ENCODE measurements at places on chromosomes 4 and X.

GRCh38 chr4:11843927-11844326 lies 415.2 kb upstream of the HS3ST1 start:
- DNase-seq: no peak

DNA sequence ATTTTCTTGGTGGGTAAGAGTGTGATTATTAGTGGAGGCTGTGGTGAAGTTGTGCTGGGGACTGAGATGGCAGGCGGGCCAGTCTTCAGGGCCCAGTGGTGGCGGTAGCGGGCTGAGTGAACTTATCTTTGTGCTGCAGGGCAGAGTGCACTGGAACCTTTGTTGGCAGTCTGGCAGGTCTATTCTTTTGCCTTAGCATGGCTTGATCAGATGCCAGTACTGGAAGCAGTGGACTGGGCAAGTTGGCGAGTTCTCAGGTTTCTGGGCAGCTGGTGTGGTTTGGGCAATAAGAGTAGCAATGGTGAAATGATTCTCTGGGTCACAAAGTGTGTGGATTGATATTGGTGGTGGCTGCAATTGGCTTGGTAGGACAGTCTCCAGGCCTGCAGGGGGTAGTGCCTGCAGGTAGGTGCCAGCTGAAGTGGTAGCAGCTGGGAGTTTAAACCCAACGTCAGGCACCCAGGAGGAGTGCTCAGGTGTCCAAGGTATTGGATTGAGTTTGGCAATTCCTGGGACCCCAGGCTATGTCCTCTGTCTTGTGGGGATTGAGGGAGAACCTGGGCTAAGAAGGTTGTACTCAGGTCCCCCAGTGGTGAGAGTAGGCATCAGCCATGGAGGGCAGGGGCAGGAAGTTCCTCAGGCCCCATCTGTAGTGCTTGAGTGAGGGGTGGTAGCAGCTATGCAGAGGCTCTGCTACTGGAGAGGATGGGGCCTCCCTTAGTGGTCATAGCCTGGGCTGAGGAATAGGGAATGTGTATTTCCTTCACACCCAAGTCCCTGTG lies 34.9 kb upstream of the SLC25A14 start:
- no peak for DNase-seq

- DNase-seq: peak; percentile 46
These were observed 24.1 kb downstream of the ZCCHC12 start for GRCh38 chrX:118847676-118848075.

DNA sequence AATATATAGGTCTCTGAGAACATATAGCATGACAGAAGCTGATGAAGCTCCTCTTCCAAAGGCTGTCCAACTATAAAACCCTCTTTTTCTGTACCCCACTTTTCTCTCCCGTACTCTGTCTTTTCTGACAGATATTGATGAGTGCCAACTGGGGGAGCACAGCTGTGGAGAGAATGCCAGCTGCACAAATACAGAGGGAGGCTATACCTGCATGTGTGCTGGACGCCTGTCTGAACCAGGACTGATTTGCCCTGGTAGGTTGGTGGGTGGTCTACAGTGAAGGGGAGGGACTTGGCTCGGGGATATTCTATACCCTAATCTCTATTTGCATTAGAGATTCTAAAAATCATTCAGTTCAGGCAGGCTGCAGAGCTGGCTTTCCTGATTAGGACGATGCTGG lies 80.4 kb downstream of the EGF start:
- no peak for DNase-seq

GRCh38 chr4:100079264-100079663 lies 111.0 kb downstream of the DDIT4L start:
- DNase-seq: no peak

- DNase-seq: no peak
These were observed 241.0 kb upstream of the ANKRD50 start for GRCh38 chr4:124953486-124953885.

DNA sequence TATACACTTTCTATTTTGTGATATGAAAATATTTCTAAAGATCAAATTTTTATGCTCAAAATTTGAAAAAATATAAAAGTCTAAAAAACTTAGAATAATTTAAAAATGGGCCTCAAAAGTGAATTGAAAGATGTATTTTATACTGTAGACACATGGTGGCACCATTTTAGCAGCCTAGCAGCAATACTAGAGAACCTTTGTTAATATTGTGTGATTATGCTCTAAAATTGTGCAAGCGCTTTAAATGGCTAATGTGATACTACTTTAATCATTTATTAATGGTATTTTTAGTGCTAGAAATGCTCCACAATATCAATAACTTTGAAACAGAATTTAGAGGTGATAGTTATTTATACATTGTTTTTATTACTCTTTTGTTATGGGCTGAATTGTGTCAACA lies 3.7 kb upstream of the GUF1 start:
- DNase-seq: no peak

- DNase-seq: no peak
These were observed 53.1 kb downstream of the GAK start for GRCh38 chr4:878796-879728.

DNA sequence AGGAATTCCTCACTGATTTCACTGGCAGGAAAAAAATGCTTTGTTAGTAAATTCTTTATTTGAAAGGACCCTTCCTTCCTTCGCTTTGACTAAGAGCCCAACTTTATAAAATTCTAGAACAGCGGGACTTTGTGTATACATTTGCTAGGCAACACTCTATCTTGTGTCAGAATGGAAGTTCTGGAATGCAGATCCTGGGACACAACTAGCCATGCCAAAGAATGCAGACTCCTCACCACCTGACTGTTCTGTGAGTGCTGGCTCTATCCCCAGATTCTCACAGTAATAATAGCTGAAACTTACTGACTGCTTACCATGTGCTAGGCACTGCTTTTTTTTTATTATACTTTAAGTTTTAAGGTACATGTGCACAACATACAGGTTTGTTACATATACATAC lies 73.3 kb upstream of the ZDHHC15 start:
- DNase-seq: peak; percentile 0

DNA sequence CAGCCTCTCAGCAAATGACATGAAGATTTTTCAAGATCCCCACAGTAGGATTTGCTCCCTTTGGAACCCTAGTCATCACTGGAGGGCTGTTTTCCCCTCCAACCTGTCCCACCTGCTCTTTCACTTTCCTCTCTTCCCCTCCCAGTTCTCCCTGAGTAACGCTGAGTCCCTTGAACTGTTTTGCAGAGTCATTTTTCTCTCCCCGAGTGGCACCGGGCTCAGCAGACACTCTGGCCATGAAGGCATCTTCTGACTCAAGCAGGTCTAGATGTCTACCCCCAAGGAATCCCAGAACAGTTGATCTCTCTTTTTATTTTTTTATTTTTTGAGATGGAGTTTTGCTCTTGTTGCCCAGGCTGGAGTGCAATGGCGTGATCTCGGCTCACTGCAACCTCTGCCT lies 52.2 kb downstream of the HTRA3 start:
- no peak for DNase-seq

DNA sequence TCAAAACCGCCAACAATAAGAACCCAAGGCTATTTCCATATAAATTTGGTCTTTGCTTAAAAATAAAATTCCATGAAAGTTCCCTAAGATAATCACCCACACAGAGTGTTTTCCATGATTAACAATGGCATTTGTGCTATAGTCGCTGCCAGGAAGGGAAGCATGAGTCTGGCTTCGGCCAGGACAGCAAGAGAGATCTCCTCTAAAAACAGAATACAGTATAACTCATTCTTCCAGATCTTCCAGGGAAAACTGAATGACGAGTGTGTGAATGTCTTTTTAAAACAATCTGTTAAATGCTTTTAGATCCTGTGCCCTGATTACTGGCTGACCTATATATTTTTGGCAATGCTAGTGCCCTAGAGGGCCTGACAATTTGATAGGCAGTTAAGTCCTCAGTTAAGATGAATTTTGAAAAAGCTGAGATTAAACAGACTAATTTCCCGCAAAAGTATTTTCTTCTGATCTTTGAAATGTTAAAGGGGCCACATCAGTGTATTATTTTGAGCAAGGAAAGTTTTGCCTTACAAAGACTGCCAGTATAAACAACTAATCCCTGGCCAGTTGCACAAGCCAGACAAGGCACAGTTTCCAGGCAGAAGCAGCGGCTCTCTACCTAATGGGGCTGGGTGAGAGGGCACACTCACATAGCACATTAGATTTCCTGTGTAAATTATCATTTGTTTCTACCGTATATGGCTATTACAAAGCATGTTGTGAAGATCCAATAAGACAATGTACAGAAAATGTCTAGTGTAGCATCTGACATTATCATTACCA lies 127.3 kb downstream of the DCHS2 start:
- no peak for DNase-seq

DNA sequence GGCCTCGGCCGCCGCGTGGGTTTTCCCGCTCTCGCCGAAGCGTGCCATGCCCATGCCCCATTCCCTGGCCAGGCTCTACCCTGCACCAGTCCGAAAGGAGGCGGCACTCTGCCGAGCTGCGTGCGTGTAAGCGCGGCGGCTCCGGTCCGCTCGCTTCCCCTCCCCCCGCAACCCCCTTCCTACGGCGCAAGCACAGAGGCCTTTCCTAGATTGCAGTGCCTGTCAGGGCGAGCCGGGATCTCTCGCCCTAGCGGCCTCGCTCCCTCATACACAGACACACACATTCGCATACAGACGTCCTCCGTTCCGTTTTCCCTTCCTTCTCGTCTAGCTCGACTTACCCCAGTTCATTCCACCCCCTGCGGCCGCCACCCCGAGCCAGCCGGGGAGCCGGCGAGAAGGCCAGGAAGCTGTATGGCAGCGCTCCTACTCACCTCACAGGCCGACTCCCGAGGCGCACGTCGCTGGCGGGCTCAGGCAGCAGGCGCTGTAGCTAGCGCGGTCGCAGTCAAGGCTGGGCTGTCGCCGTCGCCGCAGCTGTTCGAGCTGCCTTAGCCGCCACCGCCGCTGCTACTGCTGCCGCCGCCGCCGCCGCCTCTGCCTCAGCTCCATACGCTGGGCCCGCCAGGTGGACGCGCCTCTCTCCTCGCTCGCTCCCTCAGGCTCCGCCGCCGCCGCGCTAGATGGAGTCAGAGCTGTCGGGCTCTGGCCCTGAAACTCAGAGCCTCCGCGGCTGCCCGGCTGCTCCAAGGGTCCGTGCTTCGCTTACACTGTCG lies 615 bp downstream of the NEXMIF start:
- peak; percentile 3 for DNase-seq

DNA sequence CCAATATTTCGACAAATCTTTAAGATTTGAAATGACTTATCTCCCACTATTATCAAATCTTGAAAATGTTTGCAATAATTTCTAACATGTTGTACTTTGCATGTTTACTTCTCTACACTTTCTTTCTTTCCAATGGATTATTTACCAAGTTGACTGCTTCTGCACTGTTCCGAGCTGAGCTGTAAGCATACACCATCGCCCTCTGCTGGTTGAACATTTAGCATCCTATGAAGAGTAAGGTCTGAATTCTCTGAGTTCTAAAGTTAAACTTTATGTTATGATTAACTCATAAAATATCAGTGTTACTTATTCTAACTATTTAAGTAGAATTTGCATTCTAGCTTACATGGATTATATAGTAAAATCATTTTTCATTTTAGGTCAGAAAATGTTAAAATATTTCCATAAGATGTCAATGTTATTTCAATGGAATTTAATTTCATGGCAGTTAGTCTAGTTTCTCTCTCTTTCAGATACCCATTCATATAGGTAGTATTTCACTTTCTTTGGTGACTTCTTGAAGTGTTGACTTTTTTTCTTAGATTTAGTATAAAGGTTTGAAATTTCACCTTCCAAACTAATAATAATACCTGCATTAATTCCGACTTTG lies 137.4 kb downstream of the DKK2 start:
- peak; percentile 67 for DNase-seq

GRCh38 chr4:99088023-99088449 lies 552 bp downstream of the ADH5 start:
- DNase-seq: peak; percentile 67

DNA sequence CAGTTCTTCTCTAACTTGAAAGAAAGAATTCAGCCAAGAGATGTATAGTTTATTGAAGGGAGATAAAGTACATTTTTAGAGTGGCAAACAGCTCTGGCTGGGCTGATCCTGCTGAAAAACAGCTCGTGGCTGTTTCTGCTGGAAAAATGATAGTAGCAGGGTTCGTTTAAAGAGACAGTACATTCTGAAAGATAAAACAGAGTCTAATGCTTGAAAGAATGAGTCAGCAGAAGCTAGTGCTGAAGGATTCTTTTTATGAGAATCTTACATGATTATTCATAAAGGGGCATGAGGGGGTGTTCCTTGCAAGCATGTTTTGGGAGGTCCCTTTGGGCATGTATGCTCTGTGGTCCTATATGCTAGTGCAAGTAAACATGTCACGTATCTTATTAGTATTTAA lies 790.0 kb downstream of the PCDH18 start:
- peak; percentile 21 for DNase-seq

DNA sequence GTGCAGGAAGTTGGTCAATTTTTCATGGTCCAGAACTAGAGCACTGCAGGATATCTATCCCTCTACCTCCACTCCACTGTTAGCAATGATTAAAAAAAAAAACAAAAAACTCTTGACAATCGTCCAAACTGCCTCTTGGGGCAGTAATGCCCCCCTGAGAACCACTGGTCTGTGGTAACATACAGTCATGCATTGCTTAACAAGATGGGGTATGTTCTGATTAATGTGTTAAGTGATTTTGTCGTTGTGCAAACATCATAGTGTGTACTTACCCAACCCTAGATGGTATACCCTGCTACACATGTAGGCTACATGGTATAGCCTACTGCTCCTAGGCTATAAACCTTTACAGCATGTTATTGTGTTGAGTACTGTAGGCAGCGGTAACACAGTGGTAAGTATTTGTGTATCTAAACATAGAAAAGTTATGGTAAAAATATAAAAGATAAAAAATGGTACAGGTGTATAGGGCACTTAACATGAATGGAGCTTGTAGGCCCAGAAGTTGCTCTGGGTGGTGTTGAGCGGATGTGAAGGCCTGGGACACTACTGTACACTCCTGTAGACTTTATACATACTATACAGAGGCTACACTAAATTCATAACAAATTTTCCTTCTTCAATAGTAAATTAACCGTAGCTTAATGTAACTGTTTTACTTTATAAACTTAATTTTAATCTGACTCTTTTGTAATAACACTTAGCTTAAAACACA lies 34.1 kb downstream of the ART3 start:
- peak; percentile 7 for DNase-seq

- DNase-seq: peak; percentile 32
These were observed 79.6 kb downstream of the COMMD8 start for GRCh38 chr4:47383829-47384427.

- peak; percentile 8 for DNase-seq
These were observed 841.6 kb upstream of the AADAT start for GRCh38 chr4:170931321-170931720.

DNA sequence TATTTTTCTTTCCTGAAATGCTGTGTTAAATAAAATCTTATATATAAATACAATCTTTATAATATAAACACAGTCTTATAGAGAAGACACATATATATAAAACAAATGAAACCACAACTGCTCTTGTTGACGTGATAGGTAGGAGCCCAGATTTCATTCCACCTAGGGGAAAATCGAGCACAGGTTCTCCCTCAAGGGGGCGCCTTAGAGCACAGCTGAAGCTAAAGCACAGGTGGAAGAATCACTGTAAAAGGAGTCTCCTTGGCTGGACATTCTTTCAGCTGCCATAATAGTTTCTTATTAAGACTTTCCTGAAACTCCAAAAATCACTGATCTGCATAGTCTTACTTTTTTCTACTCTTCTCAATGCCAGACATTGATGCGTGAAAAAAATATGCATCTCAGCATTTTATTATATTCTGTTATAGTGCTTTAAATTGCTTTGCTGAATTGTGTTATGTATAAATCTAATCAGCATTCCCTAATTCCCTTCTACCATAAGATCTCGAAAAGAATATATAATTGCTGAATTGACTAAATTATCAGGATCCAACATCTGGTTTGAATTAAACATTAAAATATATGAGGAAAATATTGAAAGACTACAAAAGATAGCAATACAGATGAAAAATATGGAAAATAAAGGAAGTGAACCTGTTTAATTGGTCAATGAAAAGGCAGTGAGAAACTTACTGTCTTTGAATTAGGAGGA lies 25.5 kb upstream of the RXFP1 start:
- no peak for DNase-seq

Measured in fibroblast of upper back skin (primary cell).